ENCODE measurements at places on chromosomes 16 and 17. TPM values are rescaled to one million over a fixed set of nuclear protein-coding genes. Genes with fewer than 3 reads are reported as not detected.

MYCBPAP gene
- total RNA-seq, result 1.7 TPM

DNA sequence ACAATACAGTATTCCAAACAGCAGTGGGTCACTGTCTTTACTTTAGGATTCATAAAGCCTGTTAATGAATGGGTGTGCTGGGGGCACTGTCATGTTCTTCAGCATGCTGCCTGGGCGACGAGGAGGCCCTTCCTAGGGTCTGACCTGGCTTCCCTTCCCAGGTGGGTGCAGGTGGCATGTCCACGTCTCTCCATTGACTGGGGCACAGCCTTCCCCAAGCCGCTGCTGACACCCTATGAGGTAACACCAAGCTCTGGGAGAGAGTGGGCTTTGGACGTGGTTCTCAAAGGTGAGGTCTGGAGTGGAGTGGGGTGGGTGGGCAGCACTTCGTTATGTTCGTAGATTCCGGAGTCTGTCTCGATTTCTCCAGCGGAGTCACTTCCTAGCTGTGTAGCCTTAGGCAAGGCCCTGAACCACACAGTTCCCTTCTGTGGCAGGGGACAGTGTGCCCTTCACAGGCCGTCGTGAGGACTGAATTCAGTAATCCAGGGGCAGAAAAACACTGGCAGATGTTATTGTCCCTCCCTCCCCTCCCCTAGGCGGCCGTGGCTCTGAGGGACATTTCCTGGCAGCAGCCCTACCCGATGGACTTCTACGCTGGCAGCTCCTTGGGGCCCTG is 771 bp upstream of the OVCA2 start:
- DNase-seq, result no peak

- DNase-seq, result no peak
Measured at GRCh38 chr16:8645141-8645521, 23.6 kb downstream of the METTL22 start.

LRRC37A2 gene
- 18.5 TPM for total RNA-seq

- DNase-seq, result no peak
Measured at GRCh38 chr16:56337131-56337857, 88.1 kb downstream of the AMFR start.

DYNLRB2 gene
- total RNA-seq, result not detected

DNA sequence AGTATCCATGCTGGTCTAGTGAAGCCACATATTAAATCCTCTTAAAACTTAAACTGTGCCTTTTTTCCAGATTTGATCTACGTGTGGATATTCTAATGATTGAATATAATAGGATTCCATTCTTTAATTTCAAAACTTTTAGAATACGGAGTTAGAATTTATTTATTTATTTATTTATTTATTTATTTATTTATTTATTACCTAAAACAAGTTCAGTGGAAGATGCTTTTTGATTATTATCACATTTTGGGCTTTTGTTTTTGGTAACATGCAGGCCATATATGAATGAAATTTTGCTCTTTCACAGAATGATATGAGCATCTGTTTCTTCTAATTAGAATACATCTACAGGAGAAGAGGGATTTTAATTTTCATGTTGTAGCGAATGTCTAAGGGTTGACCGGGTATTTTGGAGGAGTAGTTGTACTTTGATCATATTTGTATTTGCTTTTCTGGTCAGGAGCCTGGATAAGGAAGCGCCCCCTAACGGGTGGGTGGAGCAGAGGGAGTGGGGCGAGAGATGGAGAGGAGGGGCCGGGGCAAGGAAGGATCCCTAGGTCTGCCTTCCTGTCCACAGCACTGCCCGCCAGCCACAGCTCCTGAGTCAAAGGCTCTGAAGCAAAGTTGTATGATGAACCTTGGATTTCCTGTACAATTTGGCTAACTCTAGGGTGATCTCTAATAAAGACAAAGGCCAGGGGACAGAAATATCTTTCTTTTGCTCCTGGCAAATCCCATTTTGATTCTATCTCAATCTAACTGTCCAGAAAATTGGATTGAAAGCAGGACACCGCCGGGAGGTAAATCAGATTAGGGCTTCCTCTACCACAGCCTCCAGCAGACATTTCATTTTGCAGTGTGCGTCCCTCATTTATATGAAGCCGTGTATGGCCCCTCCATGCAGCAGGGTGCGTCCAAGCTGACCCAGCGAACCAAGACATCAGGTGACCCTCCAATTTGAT is 149.1 kb downstream of the PRKCA start:
- DNase-seq, result peak; percentile 15

- DNase-seq, result no peak
Measured at GRCh38 chr16:11004351-11004750, 60.0 kb downstream of the CLEC16A start.

DNA sequence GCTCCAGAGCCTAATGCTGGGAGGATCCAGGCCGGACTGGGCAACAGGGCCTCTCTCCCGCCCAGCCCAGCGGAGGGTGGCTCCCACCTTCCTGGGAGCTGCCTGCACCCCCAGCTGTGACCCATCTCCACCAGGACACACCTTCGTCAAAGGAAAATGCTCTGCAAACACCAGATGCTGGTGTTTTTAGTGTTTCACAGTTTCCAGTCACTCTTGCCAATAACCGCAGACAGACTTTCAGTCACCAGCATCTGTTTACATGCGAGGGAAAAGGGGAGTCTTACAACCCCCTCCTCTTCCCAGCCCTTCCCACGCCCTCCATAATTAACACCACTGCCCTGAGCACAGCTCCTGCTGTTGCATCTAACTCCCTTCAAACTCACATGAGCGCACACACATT is 25.3 kb downstream of the KLHDC4 start:
- no peak for DNase-seq

PLLP gene
- total RNA-seq, result 0.79 TPM

GRCh38 chr17:28711723-28712031 is at the start of gene PROCA1:
Gene PROCA1 (minus strand): TSS chr17:28711888. CDS start chr17:28711660, 228 bp downstream.
- DNase-seq, result no peak

DNA sequence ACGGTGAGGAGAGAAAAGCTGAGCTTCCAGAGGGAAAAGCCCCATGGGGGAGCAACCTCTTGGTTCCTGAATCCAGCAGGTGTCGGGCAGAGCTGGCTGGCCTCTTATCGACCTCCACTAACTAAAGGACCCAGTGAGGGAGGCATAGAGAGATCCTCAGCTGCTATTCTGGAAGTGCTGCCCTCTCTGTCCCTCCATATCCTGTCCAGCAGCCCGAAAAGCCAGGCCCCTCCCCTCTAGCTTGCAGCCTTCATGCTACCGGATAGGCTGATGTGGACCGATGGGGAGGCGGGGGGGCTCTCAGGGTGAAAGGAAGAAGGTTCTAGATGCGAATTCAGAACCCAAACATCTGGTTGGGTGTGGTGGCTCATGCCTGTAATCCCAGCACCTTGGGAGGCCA is 24.9 kb downstream of the MXRA7 start:
- DNase-seq, result no peak

SUPT4H1 gene
- total RNA-seq, result 83.8 TPM

- DNase-seq, result no peak
Measured at GRCh38 chr16:80346111-80346632, 194.6 kb upstream of the DYNLRB2 start.

KRTAP3-3 gene
- not detected for total RNA-seq

GRCh38 chr17:27558341-27558740 is 72.6 kb upstream of the LGALS9 start:
- DNase-seq, result no peak

HOXB4 gene
- total RNA-seq, result 4.4 TPM

MAFG gene
- 24.1 TPM for total RNA-seq

GRCh38 chr17:33140413-33141099 is 148.9 kb downstream of the SPACA3 start:
- no peak for DNase-seq

Data from neural crest cell (in vitro differentiated cells).